Suppressor macrophage (primary cell): ENCODE measurements at places on chromosomes 11 and 22.

DNA sequence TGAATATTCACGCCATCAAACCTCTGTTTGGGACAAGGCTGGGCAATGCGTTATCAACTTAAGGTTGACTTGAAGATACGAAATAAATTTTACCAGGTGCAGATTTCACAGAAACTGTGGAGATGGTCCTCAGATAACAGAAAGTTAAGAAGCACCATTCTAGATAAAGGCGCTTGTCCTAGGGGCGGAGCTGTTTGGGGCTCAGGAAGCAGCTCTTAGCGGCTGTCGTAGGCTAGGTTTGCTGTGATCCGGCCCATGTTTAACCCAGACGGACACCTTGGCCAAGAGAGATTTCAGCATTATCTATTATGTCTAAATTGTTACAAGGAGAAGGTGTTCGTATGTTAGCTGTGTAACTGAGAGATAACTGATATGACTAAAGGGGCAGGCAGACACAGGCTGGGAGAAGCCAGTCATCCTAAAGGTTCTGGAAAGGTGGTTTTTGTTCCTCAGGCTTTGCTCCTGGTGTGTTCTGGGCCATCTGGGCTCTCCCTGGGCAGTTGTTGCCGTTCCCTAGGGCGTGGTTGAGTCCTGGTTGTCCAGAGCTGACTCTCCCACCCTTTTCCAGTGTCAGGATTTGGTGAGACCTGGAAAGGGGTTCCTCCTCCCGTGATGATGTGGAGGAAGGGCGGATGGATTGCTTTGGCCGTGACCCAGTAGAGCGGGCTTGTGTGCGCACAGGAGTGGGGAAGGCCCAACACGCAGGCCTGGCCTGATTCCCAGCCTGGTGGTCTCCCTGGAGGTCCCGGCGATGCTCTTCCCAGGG is 25.8 kb downstream of the TPCN2 start:
- no peak for DNase-seq

- peak; percentile 69 for DNase-seq
Measured at GRCh38 chr11:74687237-74688023, 43.8 kb downstream of the CHRDL2 start.

DNA sequence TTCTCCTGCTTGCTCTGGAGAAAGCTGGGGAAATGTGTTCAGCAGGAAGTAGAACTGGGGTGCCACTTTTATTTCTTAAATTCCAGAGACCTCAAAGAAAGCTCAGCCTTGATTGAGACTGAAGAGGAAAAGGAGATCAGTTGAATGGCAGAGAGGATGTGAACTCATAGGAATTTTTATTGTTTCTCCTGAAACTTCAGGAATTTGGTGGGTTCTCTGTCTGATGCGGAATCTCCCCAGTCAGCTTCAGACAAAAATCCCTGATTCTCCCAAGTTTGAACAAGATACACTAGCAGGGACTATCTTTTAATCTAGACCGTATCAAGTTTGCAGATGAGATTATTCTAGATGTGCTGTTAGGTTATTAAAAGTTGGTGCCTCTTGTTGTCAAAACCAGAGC is 23.0 kb downstream of the EHF start:
- DNase-seq = no peak

DNA sequence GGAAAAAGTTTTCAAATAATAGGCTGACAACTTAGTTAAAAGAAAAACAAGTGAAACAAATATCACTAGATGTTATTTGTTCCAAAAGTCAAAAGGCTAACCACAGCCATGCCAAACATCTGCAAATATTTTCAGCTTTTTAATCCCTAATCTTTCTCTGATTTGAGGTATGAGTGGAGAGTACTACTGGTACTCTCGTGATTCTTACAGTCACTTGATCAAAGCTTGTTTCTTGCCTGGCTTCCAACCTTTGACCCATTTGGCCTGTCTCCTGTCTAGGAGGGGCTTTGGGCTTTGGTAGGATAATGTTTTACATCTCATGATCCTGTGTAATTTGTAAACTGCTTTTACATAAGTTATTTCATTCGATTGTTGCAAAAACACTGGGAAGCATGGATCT is 301.8 kb upstream of the SORL1-AS1 start:
- DNase-seq = no peak

- peak; percentile 62 for DNase-seq
Measured at GRCh38 chr11:128625326-128625725, 38.0 kb upstream of the ETS1 start.

- no peak for DNase-seq
Measured at GRCh38 chr22:25156736-25157135, 42.9 kb upstream of the CRYBB3 start.

DNA sequence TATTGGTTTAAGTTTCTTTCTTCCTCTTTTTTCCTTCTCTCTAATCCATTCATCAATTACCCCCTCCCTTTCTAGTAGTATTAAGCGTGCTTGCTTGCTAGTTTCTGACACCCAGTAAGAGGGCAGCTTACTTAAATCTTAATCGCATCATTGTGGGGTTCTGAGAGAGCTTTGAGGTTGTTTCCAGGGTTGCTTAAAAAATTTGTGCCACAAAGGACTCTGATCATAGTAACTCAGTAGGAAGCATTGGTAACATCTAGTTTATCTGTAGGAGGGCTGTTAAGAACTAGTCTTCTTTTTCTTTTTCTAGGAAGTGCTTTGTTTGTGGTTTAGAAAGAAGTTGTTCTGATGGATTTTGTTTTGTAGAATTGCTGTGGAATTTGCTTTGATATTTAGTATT is 45.3 kb downstream of the TMEM135 start:
- DNase-seq = no peak

GRCh38 chr22:25202290-25202921 is 2.7 kb downstream of the CRYBB3 start:
- DNase-seq = peak; percentile 76

GRCh38 chr11:22898036-22898435 is 37.8 kb upstream of the CCDC179 start:
- no peak for DNase-seq

GRCh38 chr11:73221451-73221850 is 3.4 kb downstream of the P2RY2 start:
- DNase-seq = no peak

GRCh38 chr11:72225411-72225951 is 914 bp downstream of the INPPL1 start:
- peak; percentile 58 for DNase-seq

DNA sequence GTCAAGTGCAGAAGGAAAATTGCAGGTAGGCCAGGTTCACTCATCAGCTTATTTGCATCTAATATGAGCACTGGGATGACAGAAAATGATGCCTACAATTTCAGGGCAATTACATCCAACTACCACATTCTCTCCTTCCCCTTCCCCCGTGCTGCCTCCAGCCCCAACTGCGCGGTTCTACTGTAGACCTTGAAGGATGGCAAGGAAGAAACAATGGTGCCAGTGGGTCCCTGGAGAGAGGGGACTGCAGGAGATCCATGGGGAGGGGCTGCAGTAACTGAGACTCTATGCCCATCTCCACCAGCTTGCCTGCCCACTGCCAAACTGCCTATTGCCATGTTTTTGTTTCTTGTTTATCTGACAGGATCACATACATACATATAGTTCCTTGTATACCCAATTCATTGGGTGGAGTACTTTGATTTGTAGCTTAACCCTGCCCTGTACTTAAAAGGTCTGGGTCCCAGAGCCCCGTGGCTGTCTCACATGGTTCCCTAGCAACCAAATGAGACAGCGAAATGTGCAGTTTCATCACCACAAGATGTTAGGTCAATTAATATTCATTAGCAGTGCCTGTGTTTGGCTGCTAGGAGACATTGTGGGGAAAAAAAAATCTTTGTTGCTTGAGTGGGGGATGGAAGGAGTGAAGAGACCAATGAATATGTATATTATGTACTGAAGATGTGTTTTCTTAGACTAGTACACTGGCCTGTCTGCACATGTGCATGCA is 253.5 kb upstream of the PLET1 start:
- no peak for DNase-seq

DNA sequence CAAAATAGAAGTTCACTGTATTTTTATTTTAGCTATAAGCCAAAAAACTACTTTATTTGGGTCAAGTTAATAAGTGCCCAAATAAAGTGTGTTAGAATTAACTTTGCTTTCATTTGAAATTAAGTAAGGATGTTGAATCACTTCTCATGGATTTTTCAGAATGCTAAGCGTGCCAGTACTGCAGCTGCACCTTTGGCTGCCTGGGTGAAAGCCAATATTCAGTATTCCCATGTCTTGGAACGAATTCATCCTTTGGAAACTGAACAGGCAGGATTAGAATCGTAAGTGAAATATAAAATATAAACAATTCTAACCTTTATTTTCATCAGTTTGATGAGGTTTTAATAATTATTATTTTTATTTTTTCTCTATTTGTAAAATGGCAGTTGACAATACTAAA is 113.6 kb downstream of the DYNC2H1 start:
- no peak for DNase-seq

GRCh38 chr22:40203572-40203971 is 25.8 kb downstream of the TNRC6B start:
- DNase-seq = no peak

DNA sequence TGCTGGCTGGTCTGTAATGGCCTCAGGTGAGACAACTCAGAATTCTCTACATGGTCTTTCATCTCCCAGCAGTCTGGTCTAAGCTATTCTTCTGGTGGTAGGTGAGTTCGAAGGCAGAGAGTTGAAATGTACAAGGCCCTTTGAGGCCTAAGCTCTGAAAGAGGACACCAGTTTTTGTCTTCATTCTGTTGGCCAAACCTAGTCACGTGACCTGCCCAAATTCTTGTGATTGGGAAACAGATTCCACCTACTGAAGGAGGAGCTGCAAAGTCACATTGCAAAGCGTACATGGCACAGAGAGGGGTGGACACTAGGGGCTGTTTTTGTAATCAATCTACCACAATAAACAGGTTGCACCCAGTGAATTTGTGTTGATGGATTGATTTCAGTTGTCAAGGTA is 193.5 kb downstream of the NAV2 start:
- DNase-seq = no peak

- DNase-seq = peak; percentile 54
Measured at GRCh38 chr11:60842668-60843600, 1.0 kb downstream of the CCDC86 start.

DNA sequence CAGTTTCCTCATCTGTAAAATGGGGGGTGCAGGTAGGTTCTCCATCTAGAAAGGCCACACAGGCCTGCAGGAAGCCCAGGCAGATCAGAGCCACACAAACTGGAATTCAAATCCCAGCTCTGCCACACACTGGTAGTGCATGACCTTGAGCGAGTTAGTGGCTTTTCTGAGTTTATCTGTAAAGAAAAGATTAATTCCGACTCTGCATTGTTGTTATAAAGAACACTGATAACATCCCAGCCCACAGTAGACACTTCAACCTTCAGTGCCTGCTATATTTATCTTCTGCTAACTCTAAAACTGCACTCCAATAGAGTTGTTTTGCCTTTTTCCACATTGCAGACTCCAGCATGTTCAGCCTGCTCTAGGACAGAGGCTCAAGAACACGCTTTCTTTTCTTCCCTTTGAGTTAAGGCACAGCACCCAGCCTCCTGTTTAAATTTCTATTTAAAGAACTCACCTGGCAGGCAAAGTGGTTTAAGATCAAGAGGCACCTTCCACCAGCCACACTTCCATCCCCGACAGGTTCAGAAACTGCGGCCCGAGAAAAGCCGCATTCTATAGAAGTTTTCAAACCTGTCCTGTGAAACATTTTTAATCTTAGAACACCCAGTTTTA is 133.9 kb downstream of the PLEKHA7 start:
- DNase-seq = no peak

DNA sequence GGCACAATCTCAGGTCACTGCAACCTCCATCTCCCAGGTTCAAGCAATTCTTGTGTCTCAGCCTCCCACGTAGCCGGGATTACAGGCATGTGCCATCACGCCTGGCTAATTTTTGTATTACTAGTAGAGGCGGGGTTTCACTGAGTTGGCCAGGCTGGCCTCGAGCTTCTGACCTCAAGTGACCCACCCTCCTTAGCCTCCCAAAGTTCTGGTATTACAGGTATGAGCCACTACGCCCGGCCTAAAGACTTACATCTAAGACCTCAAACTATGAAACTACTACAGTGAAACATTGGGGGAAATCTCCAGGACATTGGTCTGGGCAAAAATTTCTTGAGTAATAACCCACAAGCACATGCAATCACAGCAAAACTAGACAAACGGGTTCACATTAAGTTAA is 13.8 kb upstream of the FAM181B start:
- DNase-seq = no peak

GRCh38 chr11:132658696-132659095 is 873.6 kb downstream of the OPCML start:
- no peak for DNase-seq

DNA sequence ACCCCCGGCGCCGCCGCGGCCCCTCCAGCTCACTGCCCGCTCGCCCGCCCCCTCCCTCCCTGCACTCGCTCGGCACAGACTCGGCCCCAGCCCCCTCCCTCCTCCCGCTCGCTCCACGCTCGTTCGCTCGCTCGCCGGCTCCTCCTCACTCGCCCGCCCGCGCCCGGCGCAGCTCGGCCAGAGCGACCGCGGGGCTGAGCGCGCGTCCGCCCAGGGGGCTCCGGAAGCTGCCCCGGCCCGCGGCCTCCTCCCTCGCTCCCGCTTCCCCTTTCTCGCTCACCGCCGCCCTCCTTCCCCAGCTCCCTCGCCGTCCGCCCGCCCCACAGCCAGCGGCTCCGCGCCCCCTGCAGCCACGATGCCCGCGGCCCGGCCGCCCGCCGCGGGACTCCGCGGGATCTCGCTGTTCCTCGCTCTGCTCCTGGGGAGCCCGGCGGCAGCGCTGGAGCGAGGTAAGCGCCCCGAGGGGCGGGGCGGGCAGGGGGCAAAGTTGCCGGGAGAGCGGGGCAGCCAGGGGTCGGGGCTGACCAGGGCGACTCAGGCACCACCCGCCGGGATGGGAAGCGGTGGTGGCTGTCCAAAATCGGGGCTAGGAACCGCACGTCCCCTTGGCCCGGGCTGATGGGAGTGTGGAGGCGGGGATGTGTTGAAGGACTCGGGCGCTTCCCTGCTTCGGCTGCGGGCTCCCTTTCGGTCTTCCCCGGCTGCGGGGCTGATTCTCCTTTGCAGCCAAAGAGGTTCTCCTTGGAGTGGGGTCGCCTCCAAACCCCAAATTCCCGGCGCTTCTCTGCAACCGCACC is at the start of gene SEZ6L:
SEZ6L (plus strand) TSS at position 148 of the 797 bp plus-strand sequence; CDS start at position 356, 208 bp downstream.
- DNase-seq = peak; percentile 69

DNA sequence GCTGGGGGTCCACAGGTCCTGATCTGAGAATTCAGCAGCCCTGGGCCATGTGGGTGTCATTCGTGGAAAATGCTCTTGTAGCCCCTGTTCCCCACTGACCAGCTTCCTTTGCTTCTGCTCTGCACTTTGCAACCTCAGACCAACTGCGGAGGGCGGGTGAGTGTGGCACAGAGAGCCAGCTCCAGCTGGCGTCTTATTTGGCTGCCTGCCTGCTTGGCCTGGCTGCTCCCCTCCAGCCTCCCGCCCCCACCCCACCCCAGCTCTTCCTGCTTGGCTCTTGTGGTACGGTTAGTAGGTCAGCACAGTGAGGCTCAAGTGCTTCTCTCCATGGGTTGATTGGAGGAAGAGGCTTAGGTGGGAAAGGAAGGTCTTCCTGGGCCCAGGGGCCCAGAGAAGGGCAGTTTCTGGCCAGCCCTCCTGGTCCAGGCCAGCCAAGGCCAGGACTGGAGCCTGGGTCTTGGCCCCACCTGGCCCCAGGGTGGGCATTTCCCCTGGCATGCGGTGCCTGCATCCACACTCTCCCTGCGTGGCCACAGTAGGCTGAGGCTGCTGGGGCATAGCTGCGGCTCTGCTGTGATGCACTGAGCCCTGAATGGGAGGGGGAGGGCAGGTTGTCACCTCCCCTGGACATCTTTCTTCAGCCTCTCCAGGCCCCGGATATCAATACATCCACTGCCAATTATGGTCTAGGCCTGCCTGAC is 26.5 kb downstream of the MYO7A start:
- DNase-seq = peak; percentile 47

GRCh38 chr11:95269036-95269819 is 38.2 kb upstream of the SESN3 start:
- no peak for DNase-seq
